ENCODE measurements at places on chromosomes 5 and 9.
A peak's percentile ranks its signal among the peaks of the same experiment; 100 is the strongest.

DNA sequence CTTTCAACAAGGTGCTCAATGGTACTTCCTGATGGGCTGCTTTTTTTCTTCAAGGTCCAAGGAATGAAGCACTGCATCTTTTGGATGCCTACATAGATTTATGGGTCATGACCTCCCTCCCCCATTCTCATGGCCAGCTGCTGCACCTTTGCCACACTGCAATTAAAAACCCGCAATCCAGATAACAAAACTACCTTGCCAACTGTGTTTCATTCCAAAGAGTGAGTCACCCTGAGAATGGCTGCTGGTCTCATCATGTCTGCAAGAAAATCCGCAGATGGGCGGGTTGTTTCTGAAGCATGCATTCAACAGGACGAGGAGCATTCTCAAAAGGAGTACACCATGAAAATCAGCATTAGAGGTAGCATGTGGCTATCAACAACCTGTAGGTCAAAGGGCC lies 139.8 kb downstream of the ELAVL2 start:
- no peak for DNase-seq

DNA sequence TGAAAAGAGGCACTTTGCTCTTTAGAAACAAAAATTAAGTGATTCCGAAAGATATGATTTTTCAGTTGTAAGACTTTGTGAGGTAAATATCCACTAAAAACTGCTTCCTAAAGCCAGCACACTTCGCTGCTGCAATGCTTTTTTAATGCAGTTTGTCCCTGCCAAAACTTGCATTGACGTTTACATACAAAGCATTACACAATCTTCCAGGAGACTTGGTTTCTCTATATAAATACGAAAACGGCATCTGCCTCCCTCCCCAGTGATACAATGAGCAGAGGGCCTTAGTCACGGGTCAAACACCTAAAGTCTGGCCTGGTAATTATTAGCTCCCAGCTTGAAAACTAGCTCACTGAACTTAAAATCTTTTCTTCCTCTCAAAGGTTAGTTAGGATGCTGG lies 170.7 kb downstream of the TSSK1B start:
- no peak for DNase-seq

DNA sequence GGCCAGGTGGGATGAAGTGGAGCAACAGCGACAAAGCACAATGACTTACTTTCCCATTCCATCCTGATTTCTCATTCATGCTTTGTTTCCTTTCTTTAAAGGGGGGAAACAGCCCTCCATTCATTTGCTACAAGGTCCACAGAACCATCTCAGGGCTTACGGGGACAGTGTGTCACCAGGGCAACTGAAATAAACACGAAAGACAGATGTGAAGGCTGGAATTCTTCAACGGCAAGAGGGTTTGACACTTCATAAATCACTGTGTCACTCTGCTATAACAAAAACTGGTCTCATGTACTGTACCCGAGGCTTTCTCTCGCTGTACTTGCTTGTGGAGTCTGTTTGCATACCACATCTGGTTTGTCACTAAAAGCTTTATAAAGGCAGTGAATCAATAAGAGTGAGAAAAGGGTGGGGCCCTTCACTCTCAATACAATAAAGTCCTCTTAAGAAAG lies 150.8 kb downstream of the EFNA5 start:
- no peak for DNase-seq

GRCh38 chr5:129609710-129610109 lies 138.2 kb upstream of the MINAR2 start:
- DNase-seq = no peak

GRCh38 chr5:23482642-23483041 lies 24.8 kb upstream of the PRDM9 start:
- DNase-seq = no peak

- no peak for DNase-seq
Measured at GRCh38 chr9:72509635-72510034, 11.8 kb upstream of the TMC1 start.

DNA sequence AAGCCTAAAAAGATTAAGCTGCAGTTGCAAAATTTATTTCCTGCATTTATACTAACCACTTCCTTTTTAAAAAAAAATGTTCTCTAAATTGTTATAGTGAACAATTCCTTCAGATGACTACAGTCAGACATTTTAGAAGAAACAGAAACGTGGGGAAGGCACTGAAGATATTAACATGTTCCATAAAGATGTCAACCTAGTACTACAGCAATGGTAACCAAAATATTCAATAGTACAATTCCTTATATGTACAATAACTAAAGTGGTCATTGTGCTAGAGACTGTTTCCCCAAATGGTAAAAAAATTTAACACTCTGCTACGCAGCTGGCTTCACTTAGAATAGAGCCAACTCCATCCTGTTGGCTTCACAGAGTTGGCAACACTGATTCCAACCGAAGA lies 97.7 kb downstream of the FNBP1 start:
- DNase-seq = no peak

DNA sequence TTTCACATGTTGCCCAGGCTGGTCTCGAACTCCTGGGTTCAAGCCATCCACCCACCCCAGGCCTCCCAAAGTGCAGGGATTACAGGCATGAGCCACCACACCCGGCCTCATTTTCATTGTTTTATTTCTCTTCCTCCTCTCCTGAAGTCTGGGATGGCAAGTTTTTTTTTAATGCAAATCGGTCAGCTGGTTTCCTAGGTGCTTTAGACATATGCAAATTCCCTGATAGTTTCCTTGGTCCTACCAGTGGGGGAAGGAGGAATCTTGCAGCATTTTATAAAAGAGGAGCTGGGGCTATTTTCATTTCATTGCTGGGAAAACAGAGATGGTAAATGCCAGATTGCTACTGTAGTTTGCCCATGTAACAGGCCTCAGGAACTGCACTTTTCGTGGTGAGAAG lies 179.4 kb downstream of the ACTL7B start:
- no peak for DNase-seq

- peak; percentile 41 for DNase-seq
Measured at GRCh38 chr9:78103971-78104433, 72.4 kb upstream of the GNAQ start.

DNA sequence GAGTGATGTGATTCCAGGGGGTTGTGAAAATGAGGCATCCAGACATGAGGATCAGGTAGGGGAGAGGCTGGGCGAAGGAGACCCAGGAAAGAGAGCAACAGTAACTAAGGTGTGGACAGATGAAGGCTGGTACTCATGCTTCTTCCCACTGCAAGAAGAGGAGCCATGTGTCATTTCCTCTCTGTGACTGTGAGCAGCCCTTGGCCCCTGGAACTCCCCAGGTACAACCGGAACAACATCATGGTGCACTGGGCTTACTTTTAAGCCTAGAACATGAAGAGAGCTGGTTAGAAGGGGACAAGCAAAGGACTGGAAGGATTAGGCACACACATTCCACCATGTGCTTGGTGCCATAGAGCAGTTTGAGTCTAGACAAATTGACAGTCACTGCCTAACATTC lies 10.9 kb upstream of the IL12B start:
- DNase-seq = no peak

- no peak for DNase-seq
Measured at GRCh38 chr9:98726735-98727134, 18.0 kb upstream of the GABBR2 start.

- DNase-seq = no peak
Measured at GRCh38 chr5:26386532-26386931, 651.9 kb downstream of the CDH9 start.
